Stimulated activated CD8-positive, alpha-beta memory T cell treated with anti-CD3 and anti-CD28 coated beads, Interleukin-4, amount 100 ng/mL, for 48 hours (primary cell): ENCODE measurements at places on chromosomes 1 and 21.

GRCh38 chr1:182383037-182383661, 8.4 kb downstream of the GLUL start:
- no peak for DNase-seq

GRCh38 chr21:43325968-43326715, 100.8 kb downstream of the SIK1 start:
- DNase-seq = no peak

DNA sequence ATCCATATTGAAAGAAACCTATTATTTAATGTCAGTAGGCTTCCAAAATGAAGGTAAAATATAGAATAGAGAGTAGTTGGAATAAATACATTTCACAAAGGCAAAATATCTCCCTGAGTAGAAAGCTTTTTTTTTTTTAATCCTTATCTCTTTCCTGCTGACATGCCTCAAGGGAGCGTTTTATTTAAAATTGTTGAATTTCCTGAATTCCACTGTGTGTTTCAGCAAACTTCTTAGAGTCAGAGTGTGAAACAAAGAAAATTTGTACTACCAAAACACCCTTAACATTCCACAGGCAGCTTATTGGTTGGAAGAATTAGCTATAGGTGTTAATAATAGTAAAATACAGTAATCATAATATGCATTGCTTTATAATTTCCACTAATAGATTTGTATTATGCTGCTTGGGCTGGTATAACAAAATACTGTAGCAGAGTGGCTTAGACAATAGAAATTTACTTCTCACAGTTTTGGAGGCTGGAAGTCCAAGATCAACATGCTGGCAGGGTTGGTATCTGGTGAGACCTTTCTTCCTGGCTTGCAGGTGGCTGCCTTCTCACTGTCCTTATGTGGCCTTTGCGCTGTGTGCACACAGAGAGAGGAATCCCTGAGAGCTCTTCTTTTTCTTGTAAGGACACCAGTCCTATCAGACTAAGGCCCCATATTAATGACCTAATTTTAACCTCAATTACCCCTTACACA, 468.4 kb upstream of the C1orf87 start:
- no peak for DNase-seq

- DNase-seq = no peak
Observed at GRCh38 chr1:218865591-218865990, 308.1 kb upstream of the LYPLAL1 start.

- peak; percentile 97 for DNase-seq
Observed at GRCh38 chr1:26500488-26501175, 28.4 kb downstream of the HMGN2 start.
